ENCODE measurements at places on chromosomes 12 and 14.

DNA sequence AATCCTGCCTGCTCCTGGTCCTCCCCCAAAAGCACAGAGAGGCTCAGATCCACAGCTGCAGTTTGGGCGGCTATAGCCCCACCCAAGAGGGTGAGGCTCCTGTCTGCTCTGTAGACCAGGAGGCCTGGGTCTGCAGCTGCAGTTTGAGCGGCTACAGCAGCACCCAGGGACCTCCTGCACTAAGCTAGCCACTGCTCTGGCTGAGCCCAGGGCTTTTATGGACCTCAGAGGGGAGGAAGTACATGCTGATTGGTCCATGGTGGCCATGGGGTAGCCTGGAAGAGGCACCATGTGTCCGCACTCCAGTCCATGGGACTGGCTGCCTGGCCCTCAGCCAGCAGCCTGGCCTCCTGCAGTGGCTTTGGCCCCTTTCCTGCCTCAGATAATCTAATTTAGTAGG is 49.6 kb upstream of the GSC start:
- DNase-seq: no peak

DNA sequence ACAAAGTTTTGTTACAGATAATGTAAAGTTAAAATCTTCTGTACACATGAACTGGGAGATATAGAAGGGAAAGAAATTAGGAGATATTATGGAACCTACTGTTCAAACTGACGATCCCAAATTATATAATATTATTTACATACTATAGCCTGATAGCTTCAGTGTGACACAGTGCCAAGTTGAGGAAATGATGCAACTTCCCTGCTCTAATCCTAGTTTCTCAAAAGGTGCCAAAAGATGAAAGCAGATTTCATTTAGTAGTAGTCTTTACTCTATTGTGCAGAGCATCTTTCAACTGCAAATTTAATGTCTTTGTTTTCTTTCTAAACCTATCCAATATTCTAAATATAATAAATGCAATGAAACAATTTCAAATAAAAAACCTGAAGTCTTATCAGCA is 46.9 kb downstream of the COCH start:
- DNase-seq: no peak

DNA sequence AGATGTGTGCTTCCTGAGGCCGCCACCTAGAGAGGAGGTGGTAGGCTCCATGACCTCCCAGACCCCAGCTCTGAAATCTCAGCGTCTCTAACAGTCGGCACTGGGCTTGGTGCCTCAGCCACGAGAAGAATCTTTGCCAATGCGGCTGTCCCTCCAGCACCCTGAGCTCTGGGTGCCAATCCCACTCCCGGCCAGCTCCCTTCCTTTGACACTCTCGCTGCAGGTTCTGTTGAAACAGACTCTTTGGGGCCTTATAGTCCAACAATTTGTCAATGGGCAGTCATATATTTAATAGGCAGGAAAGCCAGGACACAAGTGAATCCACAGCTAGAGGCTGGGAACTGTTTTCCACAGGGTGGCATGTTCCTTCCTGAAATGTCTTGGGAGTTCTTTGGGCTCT is 52.8 kb downstream of the PRMT8 start:
- DNase-seq: no peak

GRCh38 chr12:116628989-116629388 is 69.8 kb downstream of the MAP1LC3B2 start:
- peak; percentile 39 for DNase-seq

GRCh38 chr12:70543444-70543843 is 93.8 kb downstream of the PTPRB start:
- no peak for DNase-seq

DNA sequence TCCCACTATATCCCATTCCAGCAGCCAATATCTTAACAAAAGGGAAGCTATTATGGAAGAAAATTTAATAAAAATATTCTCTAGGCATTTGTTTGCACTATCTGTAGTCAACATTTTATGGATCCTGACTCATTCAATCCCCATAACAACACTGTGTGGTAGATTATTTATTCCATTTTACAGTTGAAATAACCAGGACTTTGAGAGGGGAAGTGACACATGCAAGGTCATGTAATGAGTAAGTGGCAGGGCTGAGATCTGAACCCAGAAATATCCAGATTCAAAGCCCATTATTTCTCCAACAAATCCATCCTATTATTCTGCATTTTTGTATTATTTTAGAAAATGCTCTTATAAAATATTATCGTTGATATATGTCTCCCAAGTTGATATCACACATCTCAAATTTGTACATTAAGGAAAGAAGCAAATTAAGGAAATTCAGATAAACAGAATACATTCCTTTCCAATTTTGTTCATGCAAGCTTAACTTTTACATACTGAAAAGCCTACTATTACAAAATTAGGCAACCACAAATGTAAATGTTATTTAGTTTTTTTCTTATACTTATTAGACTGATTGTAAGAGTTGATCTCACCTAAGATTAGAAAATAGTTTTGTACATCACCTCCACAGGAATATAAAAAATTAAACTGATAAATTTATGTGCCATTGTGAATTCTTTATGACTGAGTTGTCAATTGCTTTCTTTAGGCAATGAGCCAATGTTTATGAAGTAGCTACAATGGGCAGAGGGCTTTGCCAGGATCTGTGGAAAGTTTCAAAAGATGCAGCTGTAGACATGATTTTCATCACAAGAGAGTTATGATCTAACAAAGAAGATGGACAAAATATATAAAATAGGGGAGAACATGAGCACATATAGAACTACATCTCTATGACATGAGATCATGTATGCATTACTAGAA is 55.1 kb upstream of the E2F7 start:
- no peak for DNase-seq

DNA sequence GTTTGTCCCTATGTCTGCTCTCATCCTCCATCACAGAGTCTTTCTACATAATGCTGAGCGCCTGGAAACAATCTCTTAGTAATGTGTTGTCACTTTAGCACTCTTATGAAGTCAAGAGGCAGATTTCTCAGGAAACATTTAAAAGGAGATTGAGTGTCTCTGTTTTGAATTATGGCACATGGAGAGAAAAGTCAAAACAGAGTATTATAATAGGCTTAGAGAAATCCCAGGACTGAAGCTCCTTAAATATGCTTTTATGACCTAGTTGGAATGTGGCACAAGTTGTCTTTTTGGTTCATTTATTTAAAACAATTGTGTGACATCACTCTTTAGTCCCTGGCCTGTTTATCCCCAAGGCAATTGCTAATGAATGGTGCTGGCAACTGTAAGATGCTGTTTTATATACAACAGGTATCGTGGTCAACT is 117.8 kb upstream of the HIF1A start:
- DNase-seq: no peak

GRCh38 chr14:104827177-104828055 is 26.5 kb downstream of the ZBTB42 start:
- DNase-seq: peak; percentile 55

DNA sequence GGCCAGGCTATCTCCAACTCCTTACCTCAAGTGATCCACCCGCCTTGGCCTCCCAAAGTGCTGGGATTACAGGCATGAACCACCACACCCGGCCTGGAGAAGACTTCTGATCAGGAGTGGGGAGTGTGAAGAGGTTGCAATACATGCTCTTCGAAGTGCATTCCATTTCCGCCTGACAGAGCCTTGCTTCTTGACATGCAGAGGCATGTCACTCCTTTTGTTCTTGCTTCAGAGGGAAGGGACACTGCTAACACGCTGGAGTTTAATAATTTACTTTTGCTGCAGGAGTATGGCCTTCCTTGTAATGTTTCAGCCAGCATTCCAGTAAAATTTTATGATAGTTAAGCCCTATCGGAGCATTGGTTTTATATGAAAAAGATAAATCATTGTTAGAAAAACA is 74.9 kb downstream of the SLC25A47 start:
- DNase-seq: no peak

- DNase-seq: no peak
Measured at GRCh38 chr14:104247336-104248202, 109.2 kb downstream of the KIF26A start.

DNA sequence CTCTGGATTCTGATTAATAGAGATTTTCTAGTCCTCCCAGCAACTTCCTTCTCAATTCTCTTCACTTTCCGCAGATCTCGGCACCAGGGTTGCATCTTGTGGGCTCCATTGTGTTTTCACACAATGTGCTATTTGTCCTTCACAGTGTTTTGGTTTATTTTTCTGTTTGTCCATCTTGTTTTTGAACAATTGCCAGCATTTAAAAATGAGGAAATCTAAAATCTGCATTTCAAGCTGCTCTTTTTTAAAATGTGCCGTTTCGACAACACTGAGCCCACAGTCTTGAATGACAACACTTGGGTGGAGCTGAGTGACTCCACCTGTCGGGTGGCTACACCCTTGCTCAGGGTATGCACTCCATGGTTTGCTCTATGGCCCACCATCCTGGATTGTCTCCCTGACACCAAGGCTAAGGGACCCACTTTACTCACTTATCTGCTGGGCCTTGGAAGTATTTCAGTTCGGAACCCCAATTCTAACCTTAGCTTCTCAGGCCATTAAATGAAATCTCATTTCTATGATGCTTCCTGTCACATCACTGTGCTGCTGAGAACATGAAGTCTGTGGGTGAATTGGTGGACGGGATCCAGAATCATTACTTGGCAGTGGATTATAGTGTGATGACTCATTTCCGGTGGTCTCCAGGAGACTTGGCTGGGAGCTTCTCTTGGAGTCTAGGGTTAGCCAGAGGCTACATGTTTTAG is 3.4 kb upstream of the MYRFL start:
- peak; percentile 22 for DNase-seq

- DNase-seq: no peak
Measured at GRCh38 chr12:60926256-60926655, 1330.4 kb downstream of the SLC16A7 start.

- no peak for DNase-seq
Measured at GRCh38 chr14:53790731-53791500, 165.7 kb downstream of the BMP4 start.

DNA sequence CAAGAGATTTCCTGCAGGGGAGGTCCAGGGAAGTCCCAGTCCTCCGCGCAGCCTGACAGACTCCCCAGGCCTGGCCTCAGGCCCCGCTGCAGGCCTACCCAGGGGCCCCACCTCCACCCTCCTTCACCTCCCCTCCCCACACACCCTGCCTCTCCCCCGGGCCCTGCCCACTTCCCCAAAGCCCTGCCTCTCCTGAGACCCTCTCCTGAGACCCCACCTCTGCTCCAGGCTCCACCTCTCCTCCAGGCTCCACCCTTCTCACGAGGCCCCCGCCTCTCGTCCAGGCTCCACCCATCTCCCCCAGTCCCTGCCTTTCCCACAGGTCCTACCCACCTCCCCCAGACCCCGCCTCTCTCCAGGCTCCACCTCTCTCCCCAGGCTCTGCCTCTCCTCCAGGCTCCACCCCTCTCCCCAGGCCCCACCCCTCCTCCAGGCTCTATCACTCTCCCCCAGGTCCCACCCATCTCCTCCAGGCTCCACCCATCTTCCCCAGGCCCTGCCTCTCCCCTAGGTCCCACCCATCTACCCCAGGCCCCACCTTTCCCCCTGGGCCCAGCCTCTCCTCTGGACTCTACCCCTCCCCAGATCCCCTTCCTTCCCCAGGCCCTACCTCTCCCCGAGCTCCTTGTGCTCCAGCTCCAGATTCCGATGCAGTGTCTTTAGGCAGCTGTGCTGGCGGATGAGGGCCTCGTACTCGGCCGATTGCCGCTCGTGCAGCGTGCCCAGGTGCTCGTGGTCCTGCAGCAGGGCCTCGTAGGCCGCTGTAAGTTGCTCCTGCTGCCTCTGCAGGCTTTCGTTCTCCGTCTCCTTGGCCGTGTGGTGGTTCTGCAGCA is 58.8 kb upstream of the GPR68 start:
- DNase-seq: no peak

DNA sequence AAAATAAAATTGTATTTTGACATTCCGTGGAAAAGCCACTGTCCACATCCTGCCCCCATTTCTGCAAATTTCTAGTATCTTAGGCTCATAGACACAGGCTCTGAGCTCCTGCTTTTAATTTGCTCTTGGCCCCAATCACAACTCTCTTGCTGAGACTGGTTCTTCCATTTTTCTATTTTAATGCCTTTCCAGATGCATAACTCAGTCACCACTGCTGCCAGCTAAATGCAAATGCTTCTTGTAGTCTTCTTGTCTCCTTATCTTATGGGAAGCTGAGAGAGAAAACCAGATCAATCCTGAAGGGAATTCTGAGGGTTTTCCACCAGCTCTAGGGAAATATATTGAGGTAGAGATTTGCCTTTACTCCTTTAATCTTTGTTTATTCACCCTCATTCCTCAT is 149.0 kb downstream of the DHRS2 start:
- no peak for DNase-seq

DNA sequence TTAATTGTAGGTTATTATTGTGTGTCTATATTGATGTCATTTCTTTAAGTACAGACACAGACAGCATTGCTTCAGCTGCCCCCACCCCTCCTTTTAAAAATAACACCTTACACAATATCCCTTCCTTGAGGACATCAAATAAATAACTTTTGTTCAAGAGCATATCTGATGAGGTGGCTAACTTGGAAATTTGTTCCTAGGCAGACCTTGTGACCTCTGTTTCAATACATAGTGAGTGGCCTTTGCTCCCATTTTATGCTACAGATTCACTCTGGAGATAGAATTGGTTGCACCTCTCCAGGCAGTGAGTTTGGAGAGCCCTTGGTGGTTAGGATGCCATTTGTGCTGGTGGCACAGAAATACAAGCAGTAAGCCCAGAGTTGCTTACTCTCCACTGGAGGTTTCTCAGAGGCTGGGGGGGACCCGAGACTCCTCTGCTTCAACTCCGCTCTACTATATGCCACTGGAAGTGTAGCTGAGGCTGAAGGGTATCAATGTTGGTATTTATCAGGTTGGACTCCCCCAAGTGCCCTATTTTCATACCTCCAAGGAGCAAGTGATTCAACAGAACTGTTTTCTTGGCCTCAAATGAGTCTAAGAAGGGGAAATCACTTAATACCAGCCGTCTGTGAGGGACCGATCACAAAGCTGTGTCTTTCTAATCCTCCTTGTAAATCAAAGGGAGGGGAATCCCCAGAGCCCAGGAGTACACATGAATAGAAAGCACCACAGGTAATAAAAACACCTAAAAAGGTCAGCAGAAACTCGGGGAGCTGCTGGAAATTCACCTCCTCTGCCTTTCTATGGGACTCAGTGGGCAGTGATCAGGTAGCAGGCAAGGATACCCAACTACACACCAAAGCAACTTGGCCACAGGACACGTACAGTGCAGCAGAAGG is 463.1 kb downstream of the RAD51B start:
- no peak for DNase-seq

DNA sequence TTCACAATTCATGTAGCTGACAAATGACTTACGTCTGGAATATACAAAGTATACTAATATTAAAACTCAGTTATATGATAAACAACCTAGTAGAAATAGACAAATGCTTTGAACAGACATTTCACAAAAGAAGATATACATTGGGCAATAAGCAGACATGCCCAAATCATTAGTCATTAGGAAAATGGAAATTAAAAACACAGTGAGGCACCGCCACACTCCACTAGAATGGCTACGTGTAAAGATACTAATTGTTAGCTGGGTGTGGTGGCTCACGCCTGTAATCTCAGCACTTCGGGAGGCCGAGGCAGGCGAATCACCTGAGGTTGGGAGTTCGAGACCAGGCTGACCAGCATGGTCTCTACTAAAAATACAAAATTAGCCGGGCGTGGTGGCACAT is 248.9 kb upstream of the TMEM132C start:
- no peak for DNase-seq

- DNase-seq: no peak
Measured at GRCh38 chr14:93269341-93270068, 62.4 kb downstream of the UBR7 start.
